Activated naive CD8-positive, alpha-beta T cell treated with anti-CD3 and anti-CD28 coated beads for 36 hours (primary cell): ENCODE measurements at places on chromosomes 5 and 9.

DNA sequence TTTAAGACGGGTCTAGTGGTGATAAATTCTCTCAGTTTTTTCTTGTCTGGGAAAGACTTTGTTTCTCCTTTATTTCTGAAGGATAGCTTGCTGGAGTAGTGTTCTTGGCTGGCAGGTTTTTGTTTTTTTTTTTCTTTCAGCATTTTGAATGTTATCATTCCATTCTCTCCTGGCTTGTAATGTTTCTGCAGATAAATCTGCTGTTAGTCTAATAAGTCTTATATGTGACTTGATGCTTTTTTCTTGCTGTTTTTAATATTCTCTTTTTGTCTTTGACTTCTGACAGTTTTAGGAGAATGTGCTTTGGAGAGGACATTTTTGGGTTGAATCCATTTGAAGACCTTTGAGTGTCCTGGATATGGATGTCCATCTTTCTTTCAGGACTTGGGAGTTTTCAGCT, 16.0 kb downstream of the HSD17B4 start:
- no peak for DNase-seq

- no peak for DNase-seq
These were observed 515 bp upstream of the F2R start for GRCh38 chr5:76715486-76715735.

DNA sequence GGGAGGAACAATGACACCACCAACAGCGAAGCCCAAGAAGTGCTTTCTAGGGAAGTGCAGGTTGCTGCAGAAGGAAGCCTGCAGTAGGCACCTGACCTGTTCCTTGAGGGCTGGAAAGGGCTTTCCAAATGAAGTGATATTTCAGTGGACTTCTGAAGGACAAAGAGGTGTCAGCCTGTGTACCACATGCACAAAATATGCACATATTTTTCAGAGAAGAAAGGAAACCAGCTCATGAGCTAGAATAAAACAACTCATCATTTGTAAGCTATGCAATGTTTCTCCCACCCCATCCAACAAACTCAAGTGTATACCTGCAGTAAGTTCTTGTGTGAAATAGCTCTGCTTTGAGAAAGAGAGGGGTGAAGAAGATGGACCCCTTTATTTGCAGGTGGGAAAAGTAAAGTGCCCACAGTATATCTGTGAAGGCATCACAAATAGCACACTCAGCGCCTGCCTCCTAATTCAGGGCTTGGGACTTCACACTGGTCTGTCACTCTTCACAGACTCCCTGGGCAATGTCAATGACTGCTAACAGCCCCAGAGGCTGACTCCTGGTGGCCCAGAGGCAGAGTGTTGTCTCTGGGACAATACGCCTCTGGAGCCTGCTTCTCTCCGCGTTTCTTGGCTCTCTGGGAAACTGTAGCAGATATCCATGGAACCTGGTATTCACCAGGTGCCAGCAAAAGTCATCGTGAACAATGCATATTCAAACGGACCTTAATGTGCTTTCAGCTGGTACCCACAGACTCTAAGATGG, 198.1 kb upstream of the EFNA5 start:
- no peak for DNase-seq

DNA sequence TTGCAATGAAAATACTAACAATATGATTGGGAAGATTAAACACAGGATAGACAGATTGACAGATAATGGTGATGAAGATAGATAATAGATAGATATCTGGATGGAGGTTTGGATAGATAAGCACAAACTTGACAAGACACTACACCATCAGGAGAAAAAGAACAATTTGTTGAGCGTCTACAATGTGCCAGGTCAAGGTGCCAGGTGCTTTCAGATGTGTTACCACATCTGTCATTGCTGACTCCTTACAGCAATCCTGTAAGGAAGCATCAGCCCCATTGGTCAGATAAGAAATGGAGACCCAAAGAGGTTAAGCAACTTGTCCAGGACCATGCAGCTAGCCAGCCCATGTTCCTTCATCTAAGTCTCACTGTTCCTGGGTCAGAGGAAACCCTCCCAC, 1.6 kb upstream of the GABRP start:
- no peak for DNase-seq

DNA sequence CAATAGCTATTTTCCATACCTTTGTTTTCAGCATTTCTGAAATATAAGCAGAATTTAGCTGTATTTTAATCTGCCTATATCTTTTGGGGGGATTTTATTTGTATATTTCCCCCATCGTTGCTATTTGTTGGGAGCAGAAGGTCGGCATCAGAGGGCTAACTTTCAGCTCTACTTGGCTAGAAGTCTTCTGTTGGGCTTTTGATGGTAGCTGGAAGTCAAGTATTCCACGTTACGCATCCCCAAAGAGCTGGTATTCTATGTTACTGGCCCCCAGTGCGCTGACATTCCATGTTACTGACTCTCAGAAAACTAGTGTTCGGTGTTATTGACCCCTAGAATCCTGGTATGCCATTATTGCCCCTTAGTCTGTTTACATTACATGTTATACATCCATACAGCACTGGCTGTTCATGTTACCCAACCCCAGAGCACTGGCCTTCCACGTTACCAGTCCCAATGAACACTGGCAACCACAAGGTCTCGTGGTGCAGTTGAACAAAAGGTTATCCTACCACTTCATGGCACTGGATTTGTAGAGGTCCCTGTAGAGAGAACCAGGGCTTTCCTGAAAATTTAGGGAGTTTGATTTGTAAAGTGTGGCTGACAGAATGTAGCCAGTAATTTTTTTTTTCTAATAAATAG, 278.1 kb upstream of the CD180 start:
- DNase-seq: no peak
